ENCODE measurements at places on chromosomes 1 and 21.

DNA sequence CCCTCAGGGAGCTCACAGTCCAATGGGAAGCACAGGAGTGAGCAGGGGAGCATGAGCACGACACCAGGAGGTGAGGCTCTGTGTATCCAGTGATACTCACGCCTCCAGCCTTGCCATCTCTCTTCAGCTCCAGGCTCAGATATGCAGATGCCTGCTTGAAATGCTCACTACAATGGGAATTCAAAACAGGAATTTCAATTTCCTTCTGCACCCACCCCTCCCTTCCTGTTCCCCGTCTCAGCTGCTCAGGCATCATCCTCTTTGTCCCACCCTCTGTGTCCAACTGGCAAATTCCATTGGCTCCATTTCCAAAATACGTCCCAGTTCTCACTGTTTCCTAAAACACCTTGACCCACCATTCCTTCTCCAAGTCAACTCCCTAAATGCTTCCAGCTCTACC lies 58.9 kb downstream of the FBXO2 start:
- DNase-seq, result no peak

DNA sequence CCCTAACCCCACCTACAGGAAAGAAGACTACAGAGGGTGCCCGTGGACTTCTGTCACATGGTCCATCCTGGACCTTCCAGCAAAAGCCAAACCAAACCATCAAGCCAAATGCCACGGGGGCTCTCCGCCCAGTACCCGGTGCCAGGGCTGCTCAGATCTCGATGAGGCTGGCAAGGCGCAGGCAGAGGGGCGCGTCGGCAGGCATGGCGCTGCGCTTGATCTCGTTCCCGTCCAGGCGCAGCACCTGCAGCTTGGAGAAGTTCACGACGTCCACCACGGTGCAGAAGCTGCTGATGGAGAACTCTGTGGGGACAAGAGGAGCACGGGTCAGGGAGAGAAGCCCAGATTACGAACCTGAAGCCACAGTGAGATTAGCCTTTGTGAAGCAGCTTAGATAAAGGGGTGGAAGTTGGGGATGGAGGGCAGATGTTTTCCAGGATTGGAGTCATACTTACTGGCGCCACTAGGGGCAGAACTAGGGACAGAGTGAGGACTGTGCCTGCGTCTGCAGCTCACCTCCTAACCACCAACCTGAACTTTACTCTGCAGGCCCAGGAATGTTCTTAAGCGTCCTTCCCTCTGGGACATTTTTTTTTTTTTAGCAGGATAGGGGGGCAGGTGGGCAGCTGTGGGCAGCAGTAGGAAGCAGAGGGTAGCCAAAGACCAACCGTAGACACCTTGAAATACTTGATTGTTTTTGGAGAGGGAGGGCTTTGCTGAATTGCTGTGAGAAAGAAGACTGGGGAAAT lies 8.6 kb downstream of the FMOD start:
- no peak for DNase-seq

GRCh38 chr1:74271503-74271902 lies 36.3 kb downstream of the TNNI3K start:
- no peak for DNase-seq

DNA sequence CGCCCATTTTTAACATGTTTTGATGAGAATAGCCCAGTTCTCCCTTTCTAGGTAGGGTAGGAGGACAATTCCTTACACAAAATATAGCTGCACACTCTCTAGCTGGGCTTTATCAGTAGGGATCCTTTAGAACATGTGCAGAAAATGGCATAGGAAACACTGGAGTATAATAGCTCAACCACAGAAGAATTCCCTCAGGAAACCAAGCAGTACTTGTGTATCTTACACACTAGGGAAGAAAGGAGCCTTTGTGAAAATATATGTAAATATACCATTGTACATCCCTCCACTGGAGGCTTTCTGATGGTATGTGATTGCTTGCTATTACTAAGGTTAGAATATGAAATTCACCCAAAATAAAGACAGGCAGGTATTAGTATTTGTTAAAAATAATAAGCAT lies 153.5 kb downstream of the LRRC40 start:
- DNase-seq, result no peak

Data from amniotic stem cell (primary cell).